Mesenchymal stem cell (in vitro differentiated cells and primary cell): ENCODE measurements at places on chromosomes 2 and 18.
A peak's percentile ranks its signal among the peaks of the same experiment; 100 is the strongest.

DNA sequence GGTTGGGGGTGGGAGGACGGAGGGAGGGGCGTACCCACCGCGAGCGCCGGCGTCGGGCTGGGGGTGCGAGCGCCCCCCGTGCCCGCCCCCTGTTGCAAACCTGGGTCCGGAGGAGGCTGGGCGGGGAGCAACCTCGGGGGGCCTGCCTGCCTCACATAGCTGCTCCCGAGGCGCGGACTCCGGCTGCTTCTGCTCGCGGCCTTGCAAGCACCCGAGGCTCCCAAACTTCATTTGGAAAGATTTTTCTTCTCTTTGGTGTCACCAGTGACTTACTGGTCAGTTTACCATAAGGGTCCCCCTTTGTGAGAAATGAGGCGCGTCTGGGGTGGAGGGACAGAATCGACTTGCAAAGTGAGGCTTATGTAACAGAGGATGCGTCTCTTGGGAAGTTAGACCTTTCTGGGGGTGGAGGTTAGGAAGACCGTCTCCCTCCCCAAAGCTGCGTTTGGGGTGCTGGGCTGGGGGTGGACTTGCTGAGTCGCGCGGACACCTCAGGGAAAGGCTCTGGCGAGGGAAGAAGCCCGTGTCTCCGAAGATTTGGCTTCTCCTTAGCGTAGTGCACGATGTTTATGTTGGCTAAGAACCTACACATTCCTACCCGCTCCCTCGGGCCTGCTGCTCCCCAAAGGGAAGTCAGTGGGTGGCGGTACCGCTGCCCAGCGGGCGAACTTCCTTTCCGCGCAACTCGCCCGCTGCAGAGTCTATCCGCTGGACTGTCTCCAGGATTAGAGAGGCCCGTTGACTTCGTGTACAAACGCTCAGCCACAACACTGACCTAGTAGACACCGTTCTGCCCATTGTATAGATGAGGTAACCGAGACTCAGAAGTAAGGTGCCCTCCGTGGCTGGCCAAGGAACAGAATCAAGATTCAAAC, 559 bp downstream of the TMEM37 start:
- DNase-seq, result peak; percentile 21
- H3K4me1 ChIP-seq, result peaks cover 53% of the 10 kb centered on the region
- H3K4me3 ChIP-seq, result peak overlapping the region; percentile 55
- peak overlapping the region; percentile 91 for H3K27ac ChIP-seq
- H3K36me3 ChIP-seq, result no peaks in the 10 kb centered on the region
- H3K27me3 ChIP-seq, result peaks cover 52% of the 10 kb centered on the region

- no peak for DNase-seq
- no peak overlapping the region for H3K4me3 ChIP-seq
- no peaks in the 10 kb centered on the region for H3K4me1 ChIP-seq
- no peaks in the 10 kb centered on the region for H3K27me3 ChIP-seq
Measured at GRCh38 chr2:97676620-97677019, 7.1 kb downstream of the C2orf92 start.

DNA sequence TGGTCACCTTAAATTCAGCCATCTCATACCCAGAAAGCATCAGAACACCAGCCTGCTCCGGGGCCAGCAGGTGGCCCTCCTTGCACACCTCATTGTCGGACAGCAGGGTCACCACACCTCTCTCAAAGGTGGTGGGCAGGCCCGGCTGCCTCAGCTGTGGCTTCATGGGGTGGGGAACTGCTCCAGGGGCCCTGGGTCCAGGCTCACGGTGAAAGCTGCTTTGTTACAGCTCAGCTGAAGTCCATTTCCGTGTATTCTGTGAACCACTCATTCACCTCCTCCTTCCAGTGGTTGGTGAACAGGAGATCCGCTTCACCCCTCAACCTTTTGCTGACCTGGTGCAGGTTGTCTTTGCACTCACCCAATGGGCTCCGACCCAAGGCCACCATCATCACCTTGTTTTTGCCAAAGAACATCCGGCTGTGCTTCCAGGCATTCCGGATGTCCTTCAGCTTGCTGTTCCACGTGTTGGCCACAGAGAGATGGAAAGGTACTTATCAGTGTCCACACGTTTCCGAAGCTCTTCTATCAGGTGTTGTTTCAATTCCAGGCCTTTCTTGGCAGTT, 78.6 kb upstream of the LDLRAD4 start:
- H3K36me3 ChIP-seq, result no peaks in the 10 kb centered on the region
- H3K4me3 ChIP-seq, result no peak overlapping the region
- no peak overlapping the region for H3K27ac ChIP-seq

DNA sequence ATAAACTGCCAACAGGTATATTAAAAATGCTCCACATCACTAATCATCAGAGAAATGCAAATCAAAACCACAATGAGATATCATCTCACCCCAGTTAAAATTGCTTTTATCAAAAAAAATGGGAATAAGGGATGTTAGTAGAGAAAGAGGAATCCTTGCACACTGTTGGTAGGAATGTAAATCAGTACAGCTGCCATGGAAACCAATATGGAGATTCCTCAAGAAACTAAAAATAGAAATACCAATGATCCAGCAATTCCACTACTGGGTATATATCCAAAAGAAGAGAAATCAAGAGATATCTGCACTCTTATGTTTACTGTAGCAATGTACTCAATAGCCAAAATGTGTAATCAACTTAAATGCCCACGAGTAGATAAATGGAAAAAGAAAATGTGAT, 40.6 kb downstream of the ZRANB3 start:
- no peak overlapping the region for H3K4me3 ChIP-seq
- H3K36me3 ChIP-seq, result peaks cover 7% of the 10 kb centered on the region
- no peaks in the 10 kb centered on the region for H3K27me3 ChIP-seq
- DNase-seq, result peak; percentile 62
- no peak overlapping the region for H3K27ac ChIP-seq

GRCh38 chr2:9918275-9918674, 33.2 kb upstream of the GRHL1 start:
- DNase-seq, result no peak
- no peaks in the 10 kb centered on the region for H3K27me3 ChIP-seq
- H3K4me3 ChIP-seq, result no peak overlapping the region
- H3K27ac ChIP-seq, result no peak overlapping the region

DNA sequence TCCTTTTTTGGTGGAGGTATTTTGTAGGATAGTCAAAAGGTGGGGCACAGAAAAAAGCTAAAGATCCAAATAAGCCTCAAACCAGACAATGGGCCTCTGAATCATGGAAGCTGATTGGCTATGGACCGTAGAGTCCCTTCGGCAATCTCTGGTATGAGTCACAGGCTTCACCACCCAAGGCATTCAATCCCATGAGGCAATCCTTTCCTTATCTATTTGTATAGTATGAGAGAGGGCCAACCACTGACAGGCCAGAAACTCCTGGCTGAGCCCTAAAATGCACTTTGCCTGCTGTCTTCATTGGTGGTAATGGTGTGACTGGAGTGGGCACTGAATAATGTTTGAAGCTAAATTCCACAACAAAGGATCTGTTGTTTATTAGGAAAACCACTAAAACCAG, 38.7 kb upstream of the MEX3C start:
- H3K36me3 ChIP-seq, result no peaks in the 10 kb centered on the region
- peaks cover 2% of the 10 kb centered on the region for H3K4me1 ChIP-seq
- H3K4me3 ChIP-seq, result no peak overlapping the region
- H3K27ac ChIP-seq, result no peak overlapping the region
- DNase-seq, result peak; percentile 65

- no peak overlapping the region for H3K27ac ChIP-seq
- H3K4me3 ChIP-seq, result no peak overlapping the region
- peaks cover 2% of the 10 kb centered on the region for H3K4me1 ChIP-seq
- peaks cover 7% of the 10 kb centered on the region for H3K27me3 ChIP-seq
- H3K36me3 ChIP-seq, result no peaks in the 10 kb centered on the region
- DNase-seq, result no peak
Measured at GRCh38 chr18:50790241-50790640, 29.6 kb downstream of the MRO start.

GRCh38 chr18:1965016-1965415, 606.3 kb downstream of the METTL4 start:
- H3K4me1 ChIP-seq, result no peaks in the 10 kb centered on the region
- no peak overlapping the region for H3K4me3 ChIP-seq
- no peaks in the 10 kb centered on the region for H3K27me3 ChIP-seq
- no peak overlapping the region for H3K27ac ChIP-seq
- H3K36me3 ChIP-seq, result no peaks in the 10 kb centered on the region

DNA sequence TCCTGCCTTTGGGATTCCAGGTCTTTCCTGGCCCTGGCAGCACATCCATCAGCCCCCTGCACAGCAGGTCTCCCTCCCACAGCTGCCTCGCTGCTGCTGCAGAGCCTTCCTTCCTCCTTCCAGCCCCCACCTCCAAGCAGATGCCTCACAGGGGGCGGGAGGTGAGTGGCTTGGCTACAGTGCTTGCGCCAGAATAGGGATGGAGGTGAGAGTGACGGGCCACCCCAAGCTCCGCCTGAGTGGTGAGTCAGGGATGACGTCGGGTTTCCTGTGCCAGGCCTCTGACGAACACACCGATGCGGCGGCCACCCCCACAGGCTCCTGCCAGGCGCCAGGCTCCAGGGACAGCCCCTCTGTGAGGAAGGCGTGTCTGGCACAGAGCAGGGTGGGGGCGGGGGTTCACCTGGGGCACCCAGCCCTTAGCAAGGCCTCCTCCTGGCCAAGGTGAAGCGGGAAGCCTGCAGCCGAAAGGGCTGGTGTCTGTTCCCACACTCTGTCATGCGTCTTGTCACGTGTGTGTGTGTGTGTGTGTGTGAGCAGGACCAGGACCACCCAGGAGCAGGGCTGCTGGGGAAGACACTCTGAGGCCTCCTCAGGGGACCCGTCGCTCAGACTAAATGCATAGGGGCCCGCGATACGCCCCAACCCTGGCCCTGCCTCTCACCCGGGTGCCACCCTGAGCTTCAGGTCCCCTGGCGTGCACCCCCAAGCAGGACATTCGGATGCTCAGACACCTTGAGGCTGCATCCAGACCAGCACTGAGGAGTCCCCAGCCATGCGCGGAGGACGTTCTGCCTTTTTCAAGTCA, 3.4 kb upstream of the DUSP2 start:
- peaks cover 24% of the 10 kb centered on the region for H3K27me3 ChIP-seq
- H3K4me1 ChIP-seq, result peaks cover 29% of the 10 kb centered on the region
- no peak overlapping the region for H3K4me3 ChIP-seq
- DNase-seq, result peak; percentile 92
- H3K27ac ChIP-seq, result no peak overlapping the region

GRCh38 chr2:41695198-41696113, 352.4 kb upstream of the PKDCC start:
- no peak for DNase-seq
- no peak overlapping the region for H3K27ac ChIP-seq

DNA sequence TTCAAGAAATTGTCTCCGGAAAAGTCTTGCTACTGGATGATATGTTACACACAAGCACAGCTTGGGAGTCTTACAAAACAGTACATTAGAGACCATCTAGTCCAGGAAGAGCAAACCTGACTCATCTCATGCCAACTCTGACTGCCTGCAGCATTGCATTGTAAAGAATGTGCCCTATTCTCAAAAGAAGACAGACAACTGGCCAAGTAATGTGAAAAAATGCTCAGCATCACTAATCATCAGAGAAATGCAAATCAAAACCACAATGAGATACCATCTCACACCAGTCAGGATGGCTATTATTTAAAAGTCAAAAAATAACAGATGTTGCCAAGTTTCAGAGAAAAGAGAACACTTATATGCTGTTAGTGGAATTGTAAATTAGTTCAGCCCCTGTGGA, 42.7 kb upstream of the GORASP2 start:
- no peak overlapping the region for H3K27ac ChIP-seq
- peaks cover 18% of the 10 kb centered on the region for H3K27me3 ChIP-seq
- peak; percentile 33 for DNase-seq
- no peaks in the 10 kb centered on the region for H3K36me3 ChIP-seq

DNA sequence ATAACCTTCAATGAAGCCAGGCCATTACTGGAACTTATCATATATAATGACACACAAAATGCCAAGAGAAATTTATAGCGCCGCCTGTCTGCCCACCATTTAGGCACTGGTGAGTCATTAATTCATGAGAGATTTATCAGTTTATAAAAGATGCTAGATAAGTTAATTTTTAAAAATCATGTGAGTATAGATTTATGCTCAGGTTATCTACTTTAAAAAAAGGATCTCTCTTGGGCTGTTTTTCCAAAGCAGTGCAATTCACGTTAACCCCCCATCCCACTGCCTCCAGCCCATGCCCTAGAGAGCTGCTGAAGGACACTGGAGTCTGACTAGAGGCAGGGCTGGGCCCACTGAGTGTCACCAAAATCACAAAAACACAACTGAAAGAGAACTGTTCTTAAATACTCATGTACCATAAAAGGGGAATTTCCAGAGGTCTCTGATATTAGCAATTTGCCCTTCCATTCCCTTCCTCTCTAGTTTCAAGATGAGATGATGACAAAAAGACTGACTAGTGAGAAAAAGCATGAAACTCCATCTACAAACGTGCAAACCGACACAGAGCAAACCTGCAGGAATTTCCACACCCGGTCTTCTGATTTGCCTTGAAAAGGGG, 160.8 kb downstream of the BCL2 start:
- H3K27ac ChIP-seq, result no peak overlapping the region
- no peak overlapping the region for H3K4me3 ChIP-seq
- H3K36me3 ChIP-seq, result no peaks in the 10 kb centered on the region
- H3K4me1 ChIP-seq, result peaks cover 12% of the 10 kb centered on the region

DNA sequence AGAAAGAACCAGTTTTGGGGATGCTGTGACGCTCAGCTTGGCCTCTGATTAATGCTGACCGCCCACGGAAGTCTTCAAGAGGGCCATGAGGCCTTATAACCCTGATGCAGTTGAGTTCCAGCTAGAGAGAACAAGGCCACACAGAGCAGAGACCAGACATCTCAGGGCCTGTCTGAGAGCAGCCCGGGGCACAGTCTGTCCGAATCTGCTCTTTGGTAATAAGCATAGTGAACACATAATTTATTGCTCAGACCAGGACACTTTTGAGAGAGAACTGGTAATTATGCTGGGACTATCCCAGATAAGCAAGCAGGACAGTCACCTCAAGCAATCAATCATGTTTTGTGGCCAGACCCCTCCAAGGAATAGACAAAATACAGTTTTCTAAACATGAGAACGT, 68.5 kb downstream of the STPG4 start:
- no peak overlapping the region for H3K27ac ChIP-seq
- no peak overlapping the region for H3K4me3 ChIP-seq
- no peaks in the 10 kb centered on the region for H3K36me3 ChIP-seq

DNA sequence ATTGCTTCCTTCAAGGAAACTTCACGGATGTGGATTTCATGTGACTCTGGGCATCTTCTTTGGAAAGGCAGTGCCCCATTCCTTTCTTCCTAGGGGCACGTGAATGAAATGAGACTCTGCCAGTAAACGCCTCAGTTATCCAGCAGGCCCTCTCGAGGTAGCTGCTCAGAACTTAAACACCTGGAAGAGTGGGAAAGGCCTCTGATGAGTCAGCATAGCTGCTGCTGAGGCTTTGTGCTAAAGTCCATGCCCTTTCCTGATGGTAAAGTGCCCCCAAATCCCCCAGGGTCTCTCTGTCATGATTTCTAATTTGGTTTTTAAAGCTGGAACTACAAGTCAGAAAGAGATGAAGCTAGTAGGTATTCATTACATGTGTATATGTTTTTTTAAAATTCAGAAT, 3.8 kb downstream of the SLC1A4 start:
- H3K27me3 ChIP-seq, result no peaks in the 10 kb centered on the region
- peaks cover 10% of the 10 kb centered on the region for H3K4me1 ChIP-seq
- no peak overlapping the region for H3K27ac ChIP-seq
